Pancreas (tissue), 10 donors: ENCODE measurements at places on chromosomes 16 and 17. TPM values are rescaled to one million over a fixed set of nuclear protein-coding genes. Genes with fewer than 3 reads are reported as not detected.

- DNase-seq: no peak
- H3K4me1 ChIP-seq: no peaks in the 10 kb centered on the region
- H3K27ac ChIP-seq: no peak overlapping the region
- H3K27me3 ChIP-seq: no peaks in the 10 kb centered on the region
- no peaks in the 10 kb centered on the region for H3K36me3 ChIP-seq
These were observed 112.5 kb downstream of the SOCS1 start for GRCh38 chr16:11143372-11144035.

TMEM98 gene
- 32.2 TPM for total RNA-seq

CEMP1 gene
- total RNA-seq: 0.12 TPM

DNA sequence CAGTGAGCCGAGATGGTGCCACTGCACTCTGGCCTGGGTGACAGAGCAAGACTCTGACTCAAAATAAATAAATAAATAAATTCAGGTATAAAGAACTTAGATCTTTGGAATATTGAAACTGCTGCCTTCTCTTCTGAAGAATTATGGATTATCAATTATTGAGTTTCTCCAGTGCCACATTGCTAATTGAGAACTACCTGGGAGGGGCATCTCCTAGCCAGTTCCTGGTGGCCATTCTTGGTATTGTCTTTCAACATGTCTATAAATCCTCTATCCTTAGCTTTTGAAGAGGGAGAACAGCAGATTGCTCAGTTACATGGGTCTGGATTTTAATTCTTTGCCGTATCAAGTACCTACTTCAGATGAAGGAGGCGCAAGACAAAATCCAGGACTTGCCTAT lies 29.2 kb downstream of the CALCOCO2 start:
- H3K36me3 ChIP-seq: peaks cover 6% of the 10 kb centered on the region
- no peaks in the 10 kb centered on the region for H3K4me1 ChIP-seq
- H3K27me3 ChIP-seq: no peaks in the 10 kb centered on the region
- H3K27ac ChIP-seq: no peak overlapping the region

KRT25 gene
- not detected for total RNA-seq

- peak; percentile 92 for DNase-seq
- H3K4me3 ChIP-seq: peak overlapping the region; percentile 23
- peaks cover 72% of the 10 kb centered on the region for H3K4me1 ChIP-seq
- H3K36me3 ChIP-seq: no peaks in the 10 kb centered on the region
- H3K27ac ChIP-seq: peak overlapping the region; percentile 97
These were observed 43.0 kb upstream of the TOB1 start for GRCh38 chr17:50908860-50909764.

GRCh38 chr17:49343273-49343672 lies 18.8 kb downstream of the ZNF652 start:
- no peak overlapping the region for H3K27ac ChIP-seq
- no peak overlapping the region for H3K4me3 ChIP-seq
- DNase-seq: no peak
- no peaks in the 10 kb centered on the region for H3K36me3 ChIP-seq
- no peaks in the 10 kb centered on the region for H3K4me1 ChIP-seq

CLEC3A gene
- not detected for total RNA-seq

DNA sequence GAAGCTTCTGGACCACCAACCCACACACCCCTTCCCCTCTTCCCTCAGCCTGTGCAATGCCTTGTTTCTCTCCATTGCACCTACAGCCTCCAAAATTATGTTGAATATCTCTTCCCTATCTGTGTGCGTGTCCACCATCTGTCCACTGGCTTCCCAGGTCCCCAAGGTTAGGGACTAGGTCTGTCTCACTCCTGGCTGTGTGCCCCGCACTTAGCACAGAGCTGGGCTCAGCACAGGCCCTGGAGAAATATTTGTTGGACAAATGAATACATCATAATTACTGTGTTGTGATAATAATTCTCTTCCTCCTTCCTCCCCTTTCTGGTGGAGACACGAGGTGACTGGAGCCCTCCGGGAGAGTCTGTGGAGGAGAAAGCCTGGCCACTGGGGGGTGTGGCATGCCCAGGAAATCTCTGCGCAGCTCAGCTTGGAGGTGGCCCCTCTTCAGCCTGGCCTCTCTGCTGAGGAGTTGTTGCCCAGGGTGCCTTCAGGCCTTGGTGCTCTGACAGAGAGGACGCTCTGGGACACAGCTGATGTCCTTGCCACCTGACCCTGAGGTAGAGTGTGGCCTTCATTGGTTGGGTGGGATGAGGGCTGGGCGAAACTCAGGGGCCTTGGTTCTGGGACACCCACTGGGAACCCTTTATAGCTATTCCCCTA lies 3.3 kb upstream of the BRD7 start:
- no peak overlapping the region for H3K27ac ChIP-seq
- peaks cover 5% of the 10 kb centered on the region for H3K4me1 ChIP-seq
- no peaks in the 10 kb centered on the region for H3K27me3 ChIP-seq

- no peak overlapping the region for H3K27ac ChIP-seq
- no peak for DNase-seq
- no peaks in the 10 kb centered on the region for H3K36me3 ChIP-seq
- no peaks in the 10 kb centered on the region for H3K4me1 ChIP-seq
- peaks cover 5% of the 10 kb centered on the region for H3K27me3 ChIP-seq
These were observed 8.7 kb downstream of the CLEC19A start for GRCh38 chr16:19294156-19294649.

GUCY2D gene
- 0.24 TPM for total RNA-seq

DNA sequence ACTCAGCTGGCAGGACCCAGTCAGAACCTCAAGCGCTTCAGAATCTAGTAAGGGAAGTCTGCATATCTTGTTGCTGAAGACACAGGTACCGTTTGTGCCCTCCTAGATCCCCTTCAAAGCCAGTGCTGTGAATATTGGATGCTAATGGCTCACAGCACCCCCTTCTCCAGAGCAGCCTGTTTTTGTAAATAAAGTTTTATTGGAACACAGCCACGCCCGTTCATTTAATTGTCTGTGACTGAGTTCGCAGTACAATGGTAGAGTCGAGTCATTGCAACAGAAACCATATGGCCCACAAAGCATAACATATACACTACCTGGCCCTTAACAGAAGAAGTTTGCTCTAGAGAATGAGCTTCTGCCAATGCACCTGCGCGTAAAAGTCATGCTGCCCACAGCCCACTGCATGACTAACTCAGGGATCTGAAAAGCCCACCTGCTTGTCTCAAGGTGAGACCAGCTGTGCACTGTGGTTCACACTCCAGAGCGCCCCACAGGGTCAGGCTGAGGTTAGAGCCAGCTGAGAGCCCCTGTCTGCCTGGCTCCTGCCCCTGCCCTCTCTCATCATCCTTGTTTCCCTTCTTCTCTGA lies 48.8 kb downstream of the AIPL1 start:
- no peak overlapping the region for H3K27ac ChIP-seq
- H3K4me3 ChIP-seq: no peak overlapping the region
- H3K27me3 ChIP-seq: no peaks in the 10 kb centered on the region
- no peak for DNase-seq
- no peaks in the 10 kb centered on the region for H3K4me1 ChIP-seq

KRTAP3-1 gene
- total RNA-seq: not detected

DNA sequence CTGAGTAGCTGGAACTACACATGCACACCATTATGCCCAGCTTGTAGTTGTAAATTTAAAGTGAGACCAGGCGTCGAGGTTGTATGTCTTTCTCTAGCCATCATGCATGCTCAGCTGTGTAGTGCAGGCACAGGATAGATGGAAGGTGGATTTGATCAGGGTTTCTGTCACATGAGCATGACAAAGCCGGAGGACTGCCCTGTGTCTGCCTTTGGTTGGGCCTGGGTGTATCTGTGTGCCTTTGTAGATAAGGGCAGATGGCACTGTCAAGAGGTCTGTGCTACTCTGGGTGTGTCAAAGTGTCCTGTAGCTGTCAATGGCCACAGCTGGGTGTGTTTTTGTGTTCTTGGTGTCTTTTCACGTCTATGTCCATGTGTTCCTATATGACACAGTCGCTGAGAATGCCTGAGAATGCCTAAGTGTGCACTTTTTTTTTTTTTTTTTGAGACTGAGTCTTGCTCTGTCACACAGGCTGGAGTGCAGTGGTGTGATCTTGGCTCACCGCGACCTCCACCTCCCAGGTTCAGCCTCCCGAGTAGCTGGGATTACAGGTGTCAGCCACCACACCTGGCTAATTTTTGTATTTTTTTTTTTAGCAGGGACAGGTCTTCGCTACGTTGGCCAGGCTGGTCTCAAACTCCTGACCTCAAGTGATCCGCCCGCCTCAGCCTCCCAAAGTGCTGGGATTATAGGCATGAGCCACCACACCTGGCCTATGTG lies 4.1 kb upstream of the NAGS start:
- peaks cover 5% of the 10 kb centered on the region for H3K4me1 ChIP-seq
- H3K36me3 ChIP-seq: no peaks in the 10 kb centered on the region
- H3K27ac ChIP-seq: no peak overlapping the region
- H3K4me3 ChIP-seq: no peak overlapping the region
- DNase-seq: no peak

GRCh38 chr17:72838581-72838980 lies 253.9 kb downstream of the SLC39A11 start:
- no peaks in the 10 kb centered on the region for H3K27me3 ChIP-seq
- DNase-seq: no peak
- no peak overlapping the region for H3K27ac ChIP-seq
- no peaks in the 10 kb centered on the region for H3K36me3 ChIP-seq
- no peaks in the 10 kb centered on the region for H3K4me1 ChIP-seq
